ENCODE measurements at places on chromosomes 7 and 10. TPM values are rescaled to one million over a fixed set of nuclear protein-coding genes. Genes with fewer than 3 reads are reported as not detected.

Gene ZNF735
- not detected for polyA plus RNA-seq

Gene ASZ1
- not detected for polyA plus RNA-seq

Gene TAX1BP1
- 43.1 TPM for polyA plus RNA-seq

Gene ACADSB
- polyA plus RNA-seq = 8.5 TPM

Gene EPHA1
- 0.50 TPM for polyA plus RNA-seq

Gene TMEM72
- not detected for polyA plus RNA-seq

Gene OR2A12
- not detected for polyA plus RNA-seq

Gene BTRC
- 4.3 TPM for polyA plus RNA-seq

Gene GIMAP6
- 0.45 TPM for polyA plus RNA-seq

Gene CYP2C8
- 3.5 TPM for polyA plus RNA-seq

Gene GTF2IRD1
- polyA plus RNA-seq = 0.45 TPM

Gene ZPBP
- polyA plus RNA-seq = 0.55 TPM

Gene NEUROG3
- not detected for polyA plus RNA-seq

Gene MASTL
- polyA plus RNA-seq = 12.3 TPM

Gene CAV2
- not detected for polyA plus RNA-seq

Gene AASS
- polyA plus RNA-seq = 4.7 TPM

Gene MMP21
- polyA plus RNA-seq = 0.18 TPM

Gene LIPK
- polyA plus RNA-seq = not detected

Gene FAM24A
- polyA plus RNA-seq = not detected

Gene FBXW4
- polyA plus RNA-seq = 86.2 TPM

Gene INMT
- 0.13 TPM for polyA plus RNA-seq

Gene ANKRD1
- polyA plus RNA-seq = not detected

Gene GRID1
- polyA plus RNA-seq = not detected

Gene VWA2
- polyA plus RNA-seq = not detected

Gene PRLHR
- polyA plus RNA-seq = not detected

Gene VSTM4
- not detected for polyA plus RNA-seq

Gene SLC26A5
- polyA plus RNA-seq = not detected

Gene RFC2
- polyA plus RNA-seq = 19.8 TPM

Gene RTKN2
- 0.48 TPM for polyA plus RNA-seq

Gene SKIDA1
- polyA plus RNA-seq = 0.06 TPM

Gene ASB10
- not detected for polyA plus RNA-seq

Gene PALD1
- 2.8 TPM for polyA plus RNA-seq

Gene SFXN3
- polyA plus RNA-seq = 51.7 TPM

Gene RBP3
- polyA plus RNA-seq = not detected

Gene TAS2R41
- polyA plus RNA-seq = not detected

Gene GRID2IP
- 0.72 TPM for polyA plus RNA-seq

Gene PCLO
- polyA plus RNA-seq = 0.27 TPM

Gene A1CF
- not detected for polyA plus RNA-seq

Gene KDM7A
- polyA plus RNA-seq = 28.1 TPM

Gene EBLN1
- not detected for polyA plus RNA-seq

Gene HOXA1
- polyA plus RNA-seq = 0.07 TPM

Gene KCNIP2
- 23.5 TPM for polyA plus RNA-seq

Gene EGFR
- not detected for polyA plus RNA-seq

Gene TRIM74
- 0.97 TPM for polyA plus RNA-seq

Gene CNNM1
- polyA plus RNA-seq = not detected

Gene IPMK
- polyA plus RNA-seq = 2.7 TPM

Gene ARHGEF5
- 6.8 TPM for polyA plus RNA-seq

Gene MGMT
- 16.6 TPM for polyA plus RNA-seq

Gene GUSB
- polyA plus RNA-seq = 91.4 TPM

Gene ITGB8
- polyA plus RNA-seq = 0.01 TPM

Gene ERVW-1
- polyA plus RNA-seq = not detected

Gene UNCX
- not detected for polyA plus RNA-seq

Gene ZNF365
- polyA plus RNA-seq = 0.06 TPM

Gene AGR3
- polyA plus RNA-seq = not detected

Gene DPYSL4
- polyA plus RNA-seq = 0.03 TPM

Gene ADIRF
- not detected for polyA plus RNA-seq

Measured in B cell (primary cell).